ENCODE measurements at places on chromosomes 16 and 17.

- no peak for DNase-seq
Observed at GRCh38 chr17:16623282-16623681, 30.4 kb downstream of the ZNF624 start.

DNA sequence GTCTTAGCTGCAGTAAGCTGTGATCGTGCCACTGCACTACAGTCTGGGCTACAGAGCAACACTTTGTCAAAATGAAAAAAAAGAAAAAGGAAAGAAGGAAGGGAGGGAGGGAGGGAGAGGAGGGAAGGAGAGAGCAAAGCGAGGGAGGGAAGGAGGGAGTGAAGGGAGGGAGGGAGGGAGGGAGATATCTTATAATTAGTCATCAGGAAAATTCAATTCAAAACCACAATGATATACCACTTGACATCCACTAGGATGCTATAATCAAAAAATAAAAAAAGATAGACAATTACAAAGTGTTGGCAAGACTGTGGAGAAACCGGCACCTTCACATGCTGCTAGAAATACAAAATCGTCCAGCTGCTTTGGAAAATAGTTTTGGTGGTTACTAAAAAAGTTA is 93.8 kb downstream of the CDC27 start:
- no peak for DNase-seq

GRCh38 chr16:15855704-15856003 is 1.2 kb downstream of the MYH11 start:
- DNase-seq: no peak

- peak; percentile 74 for DNase-seq
Observed at GRCh38 chr17:47789611-47790561, 31.7 kb downstream of the OSBPL7 start.

GRCh38 chr16:57143149-57143921 is 42.5 kb downstream of the PSME3IP1 start:
- no peak for DNase-seq

- no peak for DNase-seq
Observed at GRCh38 chr17:81713556-81714411, 1.7 kb downstream of the SLC25A10 start.

GRCh38 chr17:31470592-31470991 is 79.1 kb downstream of the RAB11FIP4 start:
- DNase-seq: no peak

DNA sequence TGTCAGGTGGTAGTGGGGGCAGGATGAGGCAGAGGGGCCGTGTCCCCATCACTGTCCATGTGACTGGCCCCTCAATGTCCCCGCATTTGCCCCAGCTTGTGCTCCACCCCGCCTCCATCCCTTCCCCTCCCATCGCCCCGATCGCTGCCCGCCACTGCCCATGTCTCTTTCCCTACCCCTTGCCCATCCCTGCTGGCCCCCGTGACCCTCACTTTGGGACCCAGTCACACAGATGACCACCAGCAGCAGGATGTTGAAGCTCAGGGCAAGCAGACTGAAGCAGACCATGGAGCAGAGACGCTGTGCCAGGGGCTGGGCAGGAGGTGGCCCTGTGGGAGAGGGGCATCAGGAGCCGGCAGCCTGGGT is 6.1 kb downstream of the ASGR2 start:
- DNase-seq: no peak

DNA sequence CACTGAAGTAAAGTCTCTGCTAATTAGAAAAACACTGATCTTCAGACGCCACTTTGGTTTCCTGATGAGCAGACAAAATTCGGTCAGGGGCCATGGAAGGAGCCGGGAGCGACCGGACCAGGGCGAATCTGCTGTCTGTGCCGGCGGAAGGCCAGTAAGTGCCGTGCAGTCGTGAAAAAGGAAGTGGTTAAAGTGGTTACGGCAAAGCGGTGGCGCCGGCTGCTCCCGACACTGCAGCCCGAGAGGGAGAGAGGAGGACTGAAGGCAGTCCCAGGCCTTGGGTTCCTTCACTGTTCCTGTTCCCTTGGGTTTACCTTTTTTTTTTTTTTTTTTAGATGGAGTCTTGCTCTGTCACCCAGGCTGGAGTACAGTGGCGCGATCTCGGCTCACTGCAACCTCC is 17.3 kb upstream of the HEXD start:
- DNase-seq: no peak

GRCh38 chr17:5694551-5694950 is 110.2 kb upstream of the NLRP1 start:
- no peak for DNase-seq

DNA sequence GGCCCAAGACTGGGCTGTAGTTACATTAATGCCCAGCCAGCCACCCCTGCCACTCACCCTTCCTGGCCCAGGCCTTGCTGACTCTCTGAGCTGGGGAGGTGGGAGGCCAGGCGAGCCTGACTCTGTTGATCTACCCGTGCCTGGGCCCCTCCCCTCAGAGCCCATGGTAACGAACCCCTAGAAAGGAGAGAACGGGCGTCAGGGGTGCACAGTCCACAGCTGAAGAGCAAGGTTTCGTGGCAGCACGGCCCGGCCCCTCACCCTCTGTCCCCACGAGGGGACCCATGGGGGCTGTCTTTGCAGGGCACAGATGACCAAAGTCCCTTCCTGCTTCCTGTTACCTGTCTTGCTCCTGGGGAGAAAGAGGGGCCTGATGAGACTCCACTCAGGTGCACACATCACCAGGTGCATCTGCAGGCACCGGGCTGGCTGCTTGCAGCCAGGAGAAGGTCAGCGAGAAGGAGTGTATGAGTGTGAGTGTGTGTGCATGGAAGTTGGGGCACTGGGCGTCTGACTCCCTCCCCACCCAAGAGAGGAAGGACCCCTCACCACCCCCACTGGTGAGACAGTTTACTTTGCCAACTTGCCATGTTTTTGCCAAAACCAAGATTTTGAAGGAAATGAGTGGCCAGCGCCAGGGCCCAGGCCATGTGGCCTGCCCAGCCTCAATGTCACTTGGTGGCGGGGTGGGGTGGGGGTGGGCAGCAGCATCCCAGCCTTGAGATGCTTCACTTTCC is 359.1 kb downstream of the SEC14L1 start:
- DNase-seq: no peak

- peak; percentile 61 for DNase-seq
Observed at GRCh38 chr17:28812748-28813377, 29.7 kb downstream of the FAM222B start.

DNA sequence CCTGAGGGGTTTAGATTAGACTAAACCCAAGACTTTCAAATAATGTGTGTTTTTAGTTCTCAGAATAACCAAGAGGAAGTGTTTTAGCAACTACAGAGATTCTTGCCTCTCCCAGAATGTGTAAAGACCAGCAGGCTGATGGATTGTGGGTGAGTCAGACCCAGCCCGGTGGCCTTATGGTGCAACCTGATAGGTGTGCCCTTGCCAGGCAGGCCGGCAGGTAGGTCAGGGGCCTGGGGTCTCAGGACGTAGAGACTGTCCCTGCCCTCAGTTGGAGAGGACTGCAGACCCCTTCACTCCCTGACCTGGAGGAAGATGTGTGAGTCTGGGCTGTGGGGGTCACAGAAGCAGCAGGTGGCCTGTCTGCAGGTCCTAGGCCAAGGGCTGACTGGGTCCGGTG is 47.2 kb upstream of the ACSF3 start:
- DNase-seq: no peak

Measured in hepatic stellate cell (primary cell).